ENCODE measurements at places on chromosomes 4 and X.

- DNase-seq = no peak
These were observed 65.6 kb upstream of the PGM2 start for GRCh38 chr4:37760840-37761239.

DNA sequence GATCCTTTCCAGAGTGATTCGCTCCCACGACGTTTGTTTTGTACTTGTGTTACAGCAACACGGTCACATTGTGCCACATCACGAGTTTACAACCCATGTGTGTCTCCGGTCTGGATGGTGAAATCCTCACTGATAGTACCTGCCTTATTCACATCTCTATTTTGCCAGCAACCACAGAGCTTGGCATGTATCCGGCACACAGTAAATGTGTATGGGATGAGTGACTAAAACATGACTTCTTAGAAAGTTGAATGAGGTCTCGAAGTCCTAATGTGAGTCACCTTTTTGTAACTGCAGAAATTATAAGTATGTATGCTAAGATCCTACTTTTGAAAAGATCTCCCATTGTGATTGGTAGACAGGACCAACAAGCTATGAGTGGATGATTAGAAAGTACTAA, 7.5 kb downstream of the STOX2 start:
- no peak for DNase-seq

GRCh38 chrX:77404419-77404818, 42.8 kb upstream of the FGF16 start:
- no peak for DNase-seq

DNA sequence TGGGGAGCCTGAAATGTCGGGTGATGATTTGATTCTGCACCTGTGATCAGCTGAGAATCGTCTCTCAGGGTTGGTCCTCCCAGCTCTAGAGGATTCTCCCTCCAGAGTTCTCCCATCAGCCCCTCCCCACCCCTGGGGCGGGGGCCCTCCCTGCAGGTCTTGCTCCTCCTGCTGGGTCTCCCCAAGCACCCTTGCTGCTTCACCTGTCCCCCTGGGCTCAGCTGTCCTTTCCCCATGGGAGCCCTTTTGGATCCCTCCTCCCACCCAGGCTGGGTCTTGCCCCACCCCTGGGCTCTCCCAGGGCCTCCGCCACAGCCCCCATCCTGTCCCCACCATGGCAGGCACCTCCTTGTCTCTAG, 22.2 kb downstream of the PSAPL1 start:
- DNase-seq = no peak

GRCh38 chr4:139509727-139510410, 46.1 kb downstream of the SETD7 start:
- no peak for DNase-seq

GRCh38 chrX:8914681-8915080, 113.5 kb upstream of the FAM9A start:
- no peak for DNase-seq

GRCh38 chr4:24511371-24512063, 72.8 kb downstream of the DHX15 start:
- no peak for DNase-seq

DNA sequence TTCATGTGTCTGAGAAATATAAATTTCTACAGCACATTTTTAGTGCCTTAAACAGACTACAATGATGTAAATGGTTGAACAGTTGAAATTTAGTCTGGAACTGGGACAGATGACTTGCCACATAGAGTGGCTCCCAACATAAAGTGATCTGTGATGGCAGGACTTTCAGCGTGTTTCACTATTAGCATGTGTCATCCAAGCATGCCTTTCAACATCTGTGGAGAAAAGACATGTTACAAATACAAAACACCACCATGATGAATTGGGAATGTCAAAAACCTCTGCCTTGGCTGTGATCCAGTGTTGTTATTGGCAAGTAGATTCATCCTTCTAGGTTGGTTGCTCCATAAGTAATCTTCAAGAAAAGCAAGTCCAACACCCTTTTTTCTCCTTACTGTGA, 348.7 kb downstream of the MAPK10 start:
- no peak for DNase-seq

DNA sequence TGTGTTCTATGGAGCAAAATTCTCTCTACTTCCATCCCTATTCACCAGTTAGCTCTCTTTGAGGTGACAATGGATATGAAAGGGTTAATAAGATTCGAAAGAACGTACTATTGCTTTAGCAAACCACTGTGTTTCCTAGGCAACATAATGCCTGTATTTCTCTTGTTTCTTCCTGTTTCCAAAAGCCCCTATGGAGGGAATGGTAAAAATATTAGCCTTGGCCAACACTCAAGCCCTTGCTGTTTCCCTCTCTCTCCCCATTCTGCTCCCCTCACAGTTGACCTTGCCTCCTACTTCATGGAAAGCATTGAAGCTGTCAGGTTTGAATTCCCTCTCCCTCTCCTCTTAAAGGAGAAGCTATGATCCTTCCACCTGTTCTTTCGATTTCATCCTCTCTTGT, 9.6 kb upstream of the PGRMC1 start:
- no peak for DNase-seq

- peak; percentile 26 for DNase-seq
These were observed 454 bp downstream of the LETM1 start for GRCh38 chr4:1855333-1856070.

GRCh38 chrX:39796856-39797255, 300.9 kb downstream of the BCOR start:
- no peak for DNase-seq

GRCh38 chr4:8315435-8316250, 46.1 kb downstream of the HTRA3 start:
- DNase-seq = peak; percentile 30

DNA sequence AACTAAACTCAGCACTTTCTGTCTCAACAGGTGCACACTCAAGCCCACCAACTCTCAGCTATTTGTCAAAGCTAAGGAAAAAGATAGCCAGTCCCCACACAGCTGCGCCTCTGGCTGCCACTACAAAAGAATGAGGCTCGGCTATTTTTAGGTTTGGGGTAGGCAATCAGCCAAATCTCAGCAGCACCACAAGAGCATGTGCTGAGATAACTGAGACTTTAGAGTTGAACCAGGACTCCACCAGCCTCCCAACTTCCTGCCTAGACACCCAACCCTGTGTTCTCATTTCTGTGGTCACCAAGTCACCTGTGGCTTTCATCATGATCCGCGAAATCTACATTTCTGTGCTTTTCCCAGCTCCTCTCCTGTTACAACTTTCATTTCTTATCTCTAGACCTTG, 28.0 kb downstream of the DMD start:
- peak; percentile 29 for DNase-seq

DNA sequence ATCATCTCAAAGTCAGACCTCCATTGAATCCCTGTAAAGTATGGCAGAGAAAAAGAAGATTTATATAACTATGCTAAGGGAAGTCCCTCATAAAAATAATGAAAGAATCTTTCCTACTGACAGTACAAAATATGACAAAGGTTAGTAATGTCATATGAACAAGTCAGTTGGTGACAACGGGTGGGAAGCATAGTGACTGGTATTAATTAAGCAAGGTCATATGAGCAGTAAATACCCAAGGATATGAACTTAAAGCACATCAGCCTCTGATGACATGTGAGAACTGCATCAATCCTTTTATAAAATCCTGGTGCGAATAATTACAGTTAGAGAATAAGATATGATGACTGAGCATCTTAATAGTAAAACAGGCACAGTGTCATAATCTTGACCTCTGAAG, 364.8 kb upstream of the GALNTL6 start:
- DNase-seq = no peak

GRCh38 chr4:153365003-153365402, 20.5 kb downstream of the MND1 start:
- no peak for DNase-seq

DNA sequence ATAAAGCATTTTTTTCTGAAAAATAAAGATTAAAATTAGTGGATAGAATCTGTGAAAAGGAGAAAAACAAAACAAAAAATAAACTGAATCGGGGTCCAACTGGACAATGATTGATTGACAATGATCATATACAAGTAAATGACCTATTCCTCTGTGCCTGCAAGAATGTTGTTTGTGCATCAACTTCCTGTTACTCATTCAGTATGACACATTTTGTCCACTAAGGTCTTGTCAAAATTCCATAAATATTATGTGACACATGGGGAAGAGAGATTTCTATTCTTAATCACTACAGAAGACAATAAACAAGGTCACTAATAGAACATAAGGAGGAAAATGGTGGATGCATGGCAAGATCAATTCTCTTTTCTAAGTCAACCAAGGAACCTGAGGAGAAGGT, 54.9 kb downstream of the F8 start:
- DNase-seq = no peak

DNA sequence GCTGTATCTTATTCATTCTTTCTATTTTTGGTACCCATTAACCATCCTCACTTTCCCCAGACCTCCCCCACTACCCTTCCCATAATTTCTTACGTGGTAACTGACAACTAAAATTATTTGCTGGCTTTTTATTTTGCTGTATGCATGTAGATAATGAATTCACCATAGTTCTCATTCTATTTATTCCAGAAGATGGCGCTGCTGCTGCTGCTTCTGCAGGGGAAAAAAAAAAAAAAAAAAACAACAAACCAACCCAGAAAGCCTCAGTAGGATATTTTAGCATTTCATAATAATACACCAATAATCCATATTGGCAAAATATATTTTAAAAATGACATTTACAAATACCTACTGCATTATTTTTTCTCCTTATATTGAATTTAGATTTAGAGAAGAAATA, 416.6 kb upstream of the MAGEB18 start:
- DNase-seq = no peak

DNA sequence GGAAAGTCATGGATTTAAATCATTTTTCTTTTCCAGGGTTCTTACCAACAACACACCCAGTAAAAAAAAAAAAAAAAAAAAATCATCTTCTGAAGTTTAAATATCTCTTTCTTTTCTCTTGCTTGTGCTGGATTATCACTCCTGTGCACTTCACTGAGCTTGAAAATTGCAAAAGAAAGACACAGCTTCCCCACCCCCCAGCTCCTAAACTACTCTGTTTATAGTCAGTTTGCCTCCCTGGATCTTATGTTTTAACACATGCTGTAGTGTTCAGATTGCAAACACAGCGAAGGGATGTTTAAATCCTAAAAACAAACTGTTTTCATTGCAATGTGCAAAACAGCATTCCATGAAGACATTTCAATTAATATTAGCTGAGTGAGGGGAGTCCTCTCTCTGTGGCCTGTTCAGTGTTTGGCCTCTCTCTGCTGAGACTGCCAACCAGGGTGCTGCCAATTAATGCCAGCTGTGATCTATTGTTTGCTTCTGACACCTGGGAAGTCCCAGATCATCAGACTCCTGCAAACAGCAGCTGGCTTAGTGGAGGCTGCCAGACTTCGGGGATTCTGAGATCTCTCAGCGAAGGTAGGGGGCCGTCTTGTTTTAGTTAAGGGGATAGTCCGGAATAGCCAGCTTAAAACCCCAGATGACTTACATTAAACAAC, 171.1 kb upstream of the PITX2 start:
- no peak for DNase-seq

DNA sequence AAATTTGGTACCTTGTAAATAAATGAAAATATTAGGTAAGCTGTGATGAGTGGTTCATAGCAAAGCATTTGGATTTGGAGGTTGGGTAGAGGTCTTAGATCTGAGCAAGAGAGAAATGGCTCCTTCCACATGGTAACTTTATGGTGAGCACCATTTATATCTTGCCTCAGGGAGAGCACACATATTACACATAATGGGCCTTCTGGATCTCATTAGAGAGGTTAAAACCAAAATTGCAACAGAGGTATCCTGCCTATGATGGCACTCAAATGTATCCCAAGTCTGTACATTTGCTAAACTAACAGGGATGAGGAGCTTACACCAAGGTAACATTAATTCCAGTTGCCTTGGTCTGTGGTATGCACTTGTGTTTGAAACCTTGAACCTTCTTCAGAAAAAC, 87.1 kb upstream of the PUDP start:
- no peak for DNase-seq

- DNase-seq = peak; percentile 57
These were observed 21.0 kb downstream of the JAKMIP1 start for GRCh38 chr4:6179362-6179761.

GRCh38 chr4:113678641-113679040, 82.9 kb downstream of the CAMK2D start:
- DNase-seq = no peak

GRCh38 chr4:51923343-51923742, 80.4 kb downstream of the DCUN1D4 start:
- no peak for DNase-seq

GRCh38 chr4:123587983-123588494, 191.4 kb downstream of the SPRY1 start:
- no peak for DNase-seq

- DNase-seq = no peak
These were observed 475.5 kb downstream of the CCSER1 start for GRCh38 chr4:90602726-90603125.

- no peak for DNase-seq
These were observed 11.3 kb upstream of the PLAC1 start for GRCh38 chrX:134669378-134670098.

GRCh38 chr4:165378745-165379677, at the start of gene CPE:
Gene CPE (plus strand): TSS chr4:165379008. CDS start chr4:165379222, 214 bp downstream.
- no peak for DNase-seq

DNA sequence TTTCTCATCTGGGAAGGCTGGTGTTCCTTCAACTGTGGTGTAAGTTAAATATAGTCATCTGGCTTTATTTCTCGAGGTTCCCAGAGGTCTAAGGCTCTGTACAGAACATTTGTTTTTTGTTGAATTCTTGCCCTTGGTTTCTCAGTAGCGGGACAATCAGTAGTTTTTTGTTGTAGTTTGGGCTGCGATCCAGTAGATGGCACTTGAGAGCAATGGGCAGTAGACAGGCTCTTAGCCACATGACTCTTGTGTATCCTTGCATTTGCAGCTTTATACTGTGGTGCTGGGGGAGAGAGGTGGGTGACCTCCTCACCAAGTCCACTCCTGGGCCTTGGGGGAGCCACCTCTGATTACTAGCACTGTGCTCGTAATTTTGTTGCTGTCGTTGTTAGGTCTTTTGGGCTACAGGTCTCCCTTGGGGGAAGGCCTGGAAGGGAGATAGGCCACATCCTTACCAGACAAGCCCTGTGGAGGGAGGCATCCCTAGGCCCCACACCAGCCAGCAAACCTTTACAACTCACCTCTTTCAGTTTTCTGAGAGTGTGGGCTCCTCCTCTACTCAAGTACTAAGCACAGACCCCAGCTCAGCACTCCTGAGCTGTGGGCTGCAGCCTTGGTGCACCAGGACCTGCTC, 8.1 kb downstream of the ETDB start:
- peak; percentile 43 for DNase-seq

GRCh38 chr4:29220761-29221160, 1499.4 kb upstream of the PCDH7 start:
- DNase-seq = no peak

- DNase-seq = no peak
These were observed 52.8 kb upstream of the TEX13A start for GRCh38 chrX:105273326-105273725.

- no peak for DNase-seq
These were observed 136.7 kb upstream of the MAMLD1 start for GRCh38 chrX:150226223-150226965.
